ENCODE measurements at places on chromosomes 7 and 10.

DNA sequence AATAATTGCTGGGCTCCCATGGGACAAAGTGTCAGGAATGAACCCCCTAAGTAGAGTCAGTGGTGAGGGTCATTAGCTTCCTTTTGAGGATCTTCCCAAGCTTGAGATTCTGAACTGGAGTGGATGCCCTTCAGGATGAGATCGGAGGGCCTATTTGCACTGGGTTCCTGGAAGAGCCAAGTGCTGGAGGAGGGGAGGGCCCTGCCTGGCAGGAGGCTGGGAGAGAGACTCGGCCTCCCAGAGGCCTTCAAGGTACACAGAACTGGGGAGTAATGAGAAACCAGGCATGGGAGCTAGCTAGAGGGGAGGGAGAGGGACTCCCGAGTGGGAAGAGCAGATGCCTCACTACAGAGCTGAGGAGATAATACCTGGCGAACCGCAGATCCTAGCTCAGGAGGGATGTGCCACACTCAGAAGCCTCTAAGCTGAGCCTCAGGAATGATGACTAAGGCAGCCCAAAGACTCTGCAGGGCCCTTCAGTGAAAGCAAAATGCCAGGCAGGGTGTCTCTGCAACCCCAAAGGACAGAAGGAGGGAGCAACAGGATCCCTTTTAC lies 9.4 kb downstream of the PDAP1 start:
- DNase-seq, result no peak

DNA sequence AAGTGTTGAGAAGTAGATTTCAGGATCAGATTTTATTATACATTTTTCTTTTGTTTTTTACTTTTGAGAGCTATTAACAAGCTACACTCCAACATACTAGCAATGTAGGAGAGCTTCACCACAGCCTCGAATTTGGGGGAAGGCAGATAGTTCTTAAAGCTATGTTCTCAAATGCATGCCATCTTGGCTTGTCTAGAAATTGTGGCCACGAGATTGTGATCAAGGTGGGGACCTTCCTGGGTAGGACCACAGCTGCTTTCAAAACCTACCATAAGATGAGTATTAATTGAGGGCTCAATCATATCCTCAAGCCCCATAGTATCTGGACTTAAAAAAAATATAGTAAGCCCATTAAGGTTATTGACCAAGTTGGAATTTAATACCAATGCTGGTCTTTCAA lies 27.9 kb upstream of the JAZF1 start:
- no peak for DNase-seq

DNA sequence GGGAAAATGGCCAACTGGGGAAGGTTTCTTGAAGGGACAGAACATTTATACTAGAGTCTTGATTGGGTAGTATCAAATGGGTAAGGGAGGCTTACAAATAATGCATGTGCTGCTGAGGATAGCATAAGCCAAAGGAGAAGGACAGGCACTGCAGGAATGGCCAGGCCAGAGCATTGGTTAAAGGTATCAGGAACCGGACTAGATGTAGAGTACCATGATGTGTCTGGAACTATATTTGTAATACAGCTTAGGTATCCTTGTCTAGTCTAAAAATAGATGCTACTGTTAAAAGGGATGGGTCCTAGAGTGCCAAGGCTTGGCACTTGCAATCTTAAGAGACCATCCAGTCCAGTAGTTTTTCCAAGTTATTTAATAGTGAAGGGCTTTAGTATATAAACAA lies 20.3 kb downstream of the TMEM243 start:
- DNase-seq, result no peak

DNA sequence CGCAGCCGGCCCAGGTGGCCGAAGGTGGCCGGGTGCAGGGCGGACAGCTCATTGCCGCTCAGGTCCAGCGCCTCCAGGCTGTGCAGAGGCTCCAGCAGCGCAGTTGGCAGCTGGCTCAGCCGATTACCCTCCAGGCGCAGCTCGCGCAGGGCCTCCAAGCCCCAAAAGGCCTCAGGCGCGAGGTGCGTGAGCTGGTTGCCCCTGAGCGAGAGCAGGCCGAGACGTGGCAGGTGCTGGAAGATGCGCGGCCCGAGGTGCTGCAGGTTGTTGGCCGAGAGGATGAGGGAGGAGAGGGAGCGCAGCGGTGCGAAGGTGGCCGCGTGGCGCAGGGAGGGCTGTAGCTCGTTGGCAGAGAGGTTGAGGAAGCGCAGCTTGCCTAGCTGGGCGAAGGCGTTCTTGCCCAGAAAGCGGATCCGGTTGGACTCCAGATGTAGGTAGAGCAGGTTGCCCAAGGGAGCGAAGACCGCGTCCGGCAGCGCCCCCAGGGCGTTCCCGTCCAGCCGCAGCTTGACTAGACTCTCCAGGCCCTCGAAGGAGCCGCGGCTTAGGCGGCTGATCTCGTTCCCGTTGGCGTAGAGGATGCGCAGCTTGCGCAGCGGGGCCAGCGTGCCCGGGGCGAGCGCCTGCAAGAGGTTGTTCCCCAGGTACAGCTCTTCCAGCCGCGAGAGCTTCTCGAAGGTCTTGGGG lies 923 bp downstream of the TRIL start:
- DNase-seq, result no peak

GRCh38 chr7:159076333-159076732 lies 68.3 kb downstream of the VIPR2 start:
- no peak for DNase-seq

DNA sequence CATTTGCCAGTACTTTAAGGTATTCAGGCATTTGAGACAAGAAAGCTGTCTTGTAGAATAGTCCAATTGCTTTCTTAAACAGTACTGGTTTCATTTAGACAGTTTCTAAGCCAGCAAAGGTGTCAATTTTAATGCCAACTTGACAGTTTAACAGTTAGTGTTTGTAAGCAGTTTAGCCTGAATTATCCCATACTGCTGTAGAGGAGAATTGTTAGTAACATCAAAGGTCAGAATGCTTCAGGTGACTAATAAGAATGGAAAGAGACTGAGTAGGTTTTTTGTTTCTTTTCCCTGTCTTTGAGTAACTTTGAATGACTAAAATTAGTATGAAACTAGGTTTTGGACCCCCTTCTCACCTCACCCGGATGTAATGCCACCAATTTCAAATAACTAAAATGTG lies 29.5 kb upstream of the VDAC2 start:
- DNase-seq, result no peak

DNA sequence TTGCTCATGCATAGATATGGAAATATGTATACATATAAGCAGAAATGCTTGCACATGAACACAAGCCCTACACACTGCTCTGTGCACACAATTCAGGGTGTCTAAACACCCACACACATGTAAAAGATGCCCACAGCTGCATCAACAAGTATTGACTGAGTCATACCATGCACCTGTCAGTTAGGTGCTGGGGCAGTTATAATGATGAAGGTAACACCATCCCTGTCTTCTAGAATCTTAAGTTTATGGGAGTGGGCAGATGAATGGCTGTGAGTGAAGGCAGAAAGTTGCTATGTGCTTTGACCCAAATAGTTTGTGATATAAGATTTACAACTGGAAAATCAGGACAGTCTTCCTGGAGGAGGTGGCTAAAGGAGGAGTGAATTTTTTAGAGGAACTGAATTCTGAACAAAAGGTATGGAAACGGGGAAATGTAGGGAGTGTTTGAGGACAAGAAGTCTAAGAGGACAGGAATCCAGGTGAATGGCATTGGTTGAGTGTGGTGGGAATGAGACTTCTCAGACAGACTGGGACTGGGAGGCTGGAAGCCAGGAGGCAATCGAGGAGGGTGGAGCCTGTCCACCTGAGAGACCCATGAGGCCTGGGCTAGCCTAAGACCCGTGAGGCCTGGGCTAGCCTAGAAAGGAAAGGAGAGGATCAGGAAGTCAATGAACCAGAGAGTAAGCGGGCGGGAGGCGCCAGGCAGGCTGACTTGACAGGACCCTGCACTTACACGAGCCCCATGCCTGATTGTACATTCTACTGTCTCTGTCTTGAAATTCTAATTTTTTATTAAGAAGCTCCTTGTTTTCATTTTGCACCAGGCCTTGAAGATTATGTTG lies 20.7 kb downstream of the POLL start:
- DNase-seq, result no peak

DNA sequence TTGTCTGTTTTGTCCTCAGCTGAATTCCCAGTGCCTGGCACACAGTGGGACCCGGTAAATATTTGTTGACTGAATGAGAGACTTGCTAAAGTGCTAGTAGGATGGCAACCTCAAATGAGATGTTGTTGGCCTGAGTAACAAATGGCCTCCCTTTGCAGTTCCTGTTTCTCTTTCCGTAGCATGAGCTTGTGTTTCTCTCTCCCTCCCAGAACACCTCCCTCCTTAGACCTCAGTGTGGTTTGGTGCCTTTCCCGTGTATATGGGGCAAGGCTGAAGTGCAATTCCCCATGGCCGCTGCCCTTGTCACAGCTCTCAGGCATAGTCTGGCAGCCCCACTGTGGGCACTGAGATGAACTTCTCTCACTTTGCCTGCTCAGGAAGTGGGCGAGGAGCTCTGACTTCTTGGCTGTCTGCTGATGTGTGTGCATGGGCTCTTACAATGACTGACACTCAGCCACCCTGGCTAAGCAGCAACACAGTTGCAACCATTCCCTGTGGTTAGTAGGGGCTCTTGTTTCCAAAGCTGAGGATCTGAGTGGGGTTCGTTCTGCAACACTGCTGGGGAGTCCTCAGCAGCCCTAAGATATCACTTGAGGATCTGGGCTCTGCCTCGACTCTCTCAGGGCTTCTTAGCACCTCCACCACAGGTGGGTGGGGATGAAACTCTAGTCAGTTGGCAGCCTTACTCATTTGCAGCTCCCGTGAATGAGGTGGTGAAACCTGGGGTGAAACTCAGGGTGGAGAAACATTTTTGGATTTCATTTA lies 136.1 kb downstream of the ICA1 start:
- DNase-seq, result peak; percentile 63

GRCh38 chr10:25048450-25048849 lies 32.0 kb downstream of the THNSL1 start:
- DNase-seq, result no peak

GRCh38 chr10:8594176-8594575 lies 539.7 kb downstream of the GATA3 start:
- DNase-seq, result no peak

DNA sequence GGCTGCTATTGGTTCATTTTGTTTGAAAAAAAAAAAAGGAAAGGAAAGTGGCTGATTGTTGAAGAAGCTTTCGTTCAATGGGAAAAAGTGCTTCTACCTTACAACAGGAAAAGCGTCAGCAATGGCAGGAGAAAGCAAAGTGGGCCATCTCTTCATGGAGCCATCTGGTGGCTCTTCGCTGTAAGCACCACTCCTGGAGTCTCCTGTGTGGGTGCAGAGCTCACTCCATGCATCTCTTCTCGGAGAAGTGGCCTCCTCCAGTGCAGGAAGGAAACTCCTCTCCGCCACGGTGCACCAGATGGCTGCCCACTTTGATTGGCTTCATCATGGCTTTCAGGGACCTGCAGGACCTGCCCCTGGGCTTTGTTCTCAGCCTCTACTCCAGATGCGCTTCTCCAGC lies 250.9 kb downstream of the PTEN start:
- DNase-seq, result no peak

DNA sequence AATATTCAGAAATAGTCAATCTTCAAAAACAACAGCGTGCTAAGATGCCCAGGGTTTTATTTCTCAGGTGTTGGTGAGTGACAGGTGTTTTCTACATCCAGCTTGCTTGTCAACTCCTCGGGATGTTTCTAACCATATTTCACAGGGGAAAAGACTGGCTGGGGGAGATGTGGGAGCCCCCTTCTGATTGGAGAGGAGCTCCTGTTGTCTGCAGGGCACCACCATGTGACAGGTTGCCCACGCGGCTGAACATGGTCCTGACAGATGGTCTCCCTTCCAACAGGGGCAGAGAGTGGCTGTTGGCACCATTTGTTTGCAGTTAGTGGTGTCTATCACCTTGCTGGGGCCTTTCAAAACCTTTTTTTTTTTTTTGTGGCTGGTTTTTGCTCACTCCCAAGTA lies 16.5 kb upstream of the GPR26 start:
- DNase-seq, result no peak

- no peak for DNase-seq
These were observed 129.5 kb upstream of the PCGF5 start for GRCh38 chr10:91090761-91091529.

DNA sequence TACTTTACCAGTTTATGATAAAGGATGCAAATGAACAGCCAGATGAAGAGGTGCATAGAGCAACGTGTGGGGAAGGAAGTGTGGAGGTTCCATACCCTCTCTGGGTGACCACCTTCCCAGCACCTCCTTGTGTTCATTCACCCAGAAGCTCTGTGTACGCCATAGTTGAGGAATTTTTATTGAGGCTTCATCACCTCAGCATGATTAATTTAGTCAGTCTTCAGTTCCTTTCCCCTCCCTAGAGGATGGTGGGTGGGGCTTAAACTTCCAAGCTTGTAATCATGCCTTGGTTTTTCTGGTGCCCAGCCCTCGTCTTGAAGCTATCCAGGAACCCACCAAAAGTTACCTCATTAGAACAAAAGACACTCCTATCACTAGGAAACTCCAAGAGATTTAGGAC lies 162.7 kb downstream of the PLCE1 start:
- no peak for DNase-seq

DNA sequence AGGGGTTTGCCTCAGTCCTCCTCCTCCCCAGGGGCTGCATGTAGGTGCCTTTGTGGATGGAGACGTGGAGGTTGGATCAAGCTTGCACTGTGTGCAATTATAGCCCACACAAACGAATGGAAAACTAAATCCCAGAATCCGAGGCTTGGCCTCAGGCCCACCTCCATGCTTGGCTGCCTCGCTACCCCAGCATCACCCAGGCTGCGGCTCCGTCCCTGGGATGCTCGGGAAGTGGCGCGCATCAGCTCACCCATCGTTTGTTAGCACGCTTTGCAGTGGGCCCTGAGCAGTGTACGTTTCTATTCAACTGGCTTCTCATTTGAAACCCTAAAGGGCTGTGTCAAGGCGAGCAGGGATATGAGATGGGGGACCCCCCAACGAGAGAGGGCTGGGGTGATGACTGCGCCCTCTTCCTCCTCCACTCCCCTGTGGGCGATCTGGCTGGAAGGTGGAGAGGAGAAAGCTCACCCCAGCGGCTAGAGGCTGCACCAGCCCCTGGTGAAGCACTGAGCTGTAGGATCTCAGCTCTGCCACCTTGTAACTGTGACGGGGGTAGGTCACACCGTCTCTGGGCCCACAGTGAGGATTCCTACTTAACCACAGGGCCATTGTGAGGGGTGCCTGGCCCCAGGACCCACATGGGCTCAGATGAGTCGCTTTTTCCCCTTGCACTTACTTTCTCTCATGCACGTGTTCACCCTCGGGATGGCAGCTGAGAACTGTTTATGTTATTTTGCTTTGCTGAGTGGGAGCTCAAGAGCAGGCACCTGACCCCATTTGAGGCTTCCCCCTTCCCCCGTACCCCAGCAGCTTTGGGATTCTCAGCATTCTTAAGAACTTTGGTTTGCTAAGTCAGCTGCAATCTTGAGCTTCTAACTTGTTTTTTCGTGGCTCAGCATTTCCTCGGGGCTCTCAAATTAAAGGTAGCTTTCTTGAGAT lies 12.7 kb upstream of the BTBD16 start:
- DNase-seq, result no peak

GRCh38 chr10:75335983-75336382 lies 65.6 kb downstream of the ZNF503 start:
- no peak for DNase-seq

- DNase-seq, result no peak
These were observed 1.2 kb downstream of the HMX2 start for GRCh38 chr10:123149162-123149567.

- DNase-seq, result no peak
These were observed 655.0 kb downstream of the SDK1 start for GRCh38 chr7:3955751-3956696.
